Stimulated activated CD4-positive, alpha-beta T cell treated with anti-CD3 and anti-CD28 coated beads, Interleukin-1b, Interleukin-23, amount 100 ng/mL, for 1 hour (primary cell): ENCODE measurements at places on chromosomes 7 and 10.

DNA sequence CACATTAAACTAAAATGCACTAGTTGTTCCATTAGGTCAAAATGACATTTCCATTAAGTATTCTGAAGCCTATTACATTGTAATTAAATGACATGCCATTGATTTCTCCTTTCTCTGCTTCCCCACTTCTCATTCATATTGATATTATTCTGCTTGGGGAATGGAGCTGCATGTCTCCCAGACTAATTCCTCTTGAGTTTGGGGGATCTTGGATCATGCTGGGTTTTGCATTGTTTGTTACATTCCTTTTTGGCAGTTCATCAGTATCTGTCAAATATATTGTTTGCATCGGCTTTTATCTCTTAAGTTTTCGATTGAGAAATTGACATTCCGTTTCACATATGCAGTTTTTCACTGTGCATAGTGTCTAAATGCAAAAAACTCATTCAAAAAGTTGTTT is 65.1 kb upstream of the CYP26C1 start:
- DNase-seq = no peak

- DNase-seq = no peak
Observed at GRCh38 chr7:71563276-71563675, 431.3 kb downstream of the GALNT17 start.

DNA sequence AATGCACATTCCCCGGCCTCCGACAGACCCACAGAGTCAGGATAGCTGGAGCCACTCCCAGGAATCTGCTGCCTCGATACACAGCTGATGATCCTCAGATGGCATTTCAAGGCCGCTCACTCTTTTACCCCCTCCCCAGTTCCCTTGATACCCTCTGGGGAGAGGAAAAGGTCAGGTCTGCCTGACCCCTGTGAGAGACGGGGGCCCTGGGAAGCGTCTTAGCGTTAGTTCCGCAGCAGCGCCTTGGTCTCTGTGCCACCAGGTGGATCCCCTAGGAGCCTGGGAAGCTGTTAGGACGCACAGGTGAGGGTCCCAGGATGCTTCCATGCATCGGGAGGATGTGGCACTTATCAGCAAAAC is 420.5 kb upstream of the FOXK1 start:
- no peak for DNase-seq

DNA sequence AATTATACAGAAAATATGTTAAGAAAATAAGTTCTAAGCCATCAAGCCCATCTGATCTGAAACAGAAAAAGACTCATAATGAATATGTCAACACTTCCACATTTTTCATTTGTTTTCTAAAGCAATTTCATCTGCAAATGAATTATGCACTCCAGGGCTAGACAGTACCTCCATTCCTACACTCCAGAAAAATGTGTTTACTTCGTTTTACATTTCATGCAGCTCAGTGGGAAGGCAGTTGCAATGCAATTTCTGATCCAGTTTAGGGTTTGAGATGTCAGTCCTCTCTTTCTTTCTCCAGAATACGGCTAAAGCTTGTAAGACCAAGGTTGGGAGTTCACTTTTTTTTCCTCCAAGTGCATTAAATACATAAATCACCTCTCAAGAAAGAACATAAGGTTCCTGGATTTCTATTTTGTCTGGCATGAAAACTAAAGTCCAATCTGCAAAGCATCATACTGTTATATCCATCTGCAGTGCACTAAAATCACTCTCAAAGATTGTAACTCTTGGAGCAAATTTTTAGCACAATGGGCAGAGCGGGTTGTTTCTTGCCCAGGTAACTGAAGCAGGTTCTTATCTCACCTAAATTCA is 348.8 kb upstream of the C7orf33 start:
- DNase-seq = no peak

DNA sequence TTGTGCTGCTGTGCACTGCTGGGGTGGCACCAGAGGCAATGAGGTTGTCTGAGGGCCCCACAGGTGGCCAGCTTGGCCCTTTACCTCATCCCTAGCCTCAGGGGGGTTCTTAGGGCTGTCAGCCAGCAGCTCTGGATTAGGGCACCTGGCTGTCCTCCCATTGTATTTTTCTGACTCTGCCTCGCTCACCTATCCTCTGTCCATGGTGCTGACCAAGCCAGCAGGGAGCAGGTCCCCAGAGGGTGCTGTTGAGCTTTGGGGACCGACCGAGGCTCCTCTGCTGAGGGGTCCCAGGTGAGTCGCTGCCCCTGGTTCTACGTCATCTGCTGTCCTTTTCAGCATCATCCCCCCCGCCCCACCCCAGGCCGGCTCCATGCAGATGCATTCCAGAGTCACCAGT is 32.1 kb upstream of the ZNF735 start:
- DNase-seq = no peak

DNA sequence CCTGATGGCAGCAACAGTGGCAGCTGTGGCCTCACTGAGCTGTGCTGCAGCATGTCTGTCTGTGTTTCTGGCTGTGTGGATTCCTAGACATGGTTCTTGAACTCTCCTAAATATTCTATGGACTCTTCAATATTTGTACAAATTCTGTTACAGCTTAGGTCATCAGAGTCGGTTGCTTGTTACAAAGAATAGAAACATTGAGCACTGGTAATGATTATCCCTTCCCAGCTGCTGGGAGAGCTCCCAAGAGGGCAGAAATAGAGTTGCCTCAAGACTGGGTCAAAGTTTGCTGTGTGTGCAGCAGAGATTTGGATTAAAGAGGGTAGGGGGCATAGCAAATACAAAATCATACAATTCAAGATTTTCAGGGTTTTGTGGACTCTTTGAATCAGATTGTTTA is 337.1 kb upstream of the AKR1E2 start:
- no peak for DNase-seq

GRCh38 chr7:50142425-50143017 is 49.5 kb upstream of the ZPBP start:
- DNase-seq = no peak

DNA sequence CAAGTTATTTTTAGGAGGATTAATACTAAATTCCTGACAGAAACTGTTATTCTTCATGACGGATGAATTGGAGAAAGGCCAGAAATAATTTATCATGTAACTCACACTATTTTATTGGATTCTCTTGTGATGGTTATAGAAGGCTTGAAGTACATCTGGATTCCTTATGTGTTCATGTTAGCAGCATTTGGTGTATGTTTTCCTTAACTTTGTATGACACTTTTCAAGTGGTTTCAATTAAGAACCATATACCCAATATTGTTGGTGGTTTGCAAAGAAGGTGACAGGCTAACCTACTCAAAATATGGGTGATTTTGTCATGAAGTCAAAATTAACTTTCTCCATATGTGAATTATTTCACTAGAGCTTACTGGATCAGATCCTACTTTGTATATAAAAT is 532.2 kb upstream of the CNTNAP2 start:
- no peak for DNase-seq

GRCh38 chr10:119705434-119705831 is 20.4 kb upstream of the INPP5F start:
- no peak for DNase-seq

DNA sequence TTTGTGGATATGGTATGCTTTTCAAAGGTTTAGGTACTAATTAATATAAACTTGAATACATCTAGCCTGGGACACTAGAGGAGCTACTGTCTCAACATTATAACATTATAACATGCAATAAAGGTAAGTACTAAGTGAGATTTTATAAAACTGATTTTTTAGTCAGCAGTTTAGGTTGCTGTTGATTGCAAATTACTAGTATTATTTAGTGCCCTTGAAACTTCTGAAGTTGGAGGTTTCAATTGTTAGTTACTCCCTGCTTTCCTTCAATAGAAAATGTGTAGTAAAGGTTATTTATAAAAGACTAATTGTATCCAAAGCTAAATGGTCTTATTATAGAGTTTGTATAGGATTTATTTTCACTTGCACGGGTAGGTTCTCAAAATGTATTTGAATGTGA is 95.2 kb downstream of the POLL start:
- no peak for DNase-seq

DNA sequence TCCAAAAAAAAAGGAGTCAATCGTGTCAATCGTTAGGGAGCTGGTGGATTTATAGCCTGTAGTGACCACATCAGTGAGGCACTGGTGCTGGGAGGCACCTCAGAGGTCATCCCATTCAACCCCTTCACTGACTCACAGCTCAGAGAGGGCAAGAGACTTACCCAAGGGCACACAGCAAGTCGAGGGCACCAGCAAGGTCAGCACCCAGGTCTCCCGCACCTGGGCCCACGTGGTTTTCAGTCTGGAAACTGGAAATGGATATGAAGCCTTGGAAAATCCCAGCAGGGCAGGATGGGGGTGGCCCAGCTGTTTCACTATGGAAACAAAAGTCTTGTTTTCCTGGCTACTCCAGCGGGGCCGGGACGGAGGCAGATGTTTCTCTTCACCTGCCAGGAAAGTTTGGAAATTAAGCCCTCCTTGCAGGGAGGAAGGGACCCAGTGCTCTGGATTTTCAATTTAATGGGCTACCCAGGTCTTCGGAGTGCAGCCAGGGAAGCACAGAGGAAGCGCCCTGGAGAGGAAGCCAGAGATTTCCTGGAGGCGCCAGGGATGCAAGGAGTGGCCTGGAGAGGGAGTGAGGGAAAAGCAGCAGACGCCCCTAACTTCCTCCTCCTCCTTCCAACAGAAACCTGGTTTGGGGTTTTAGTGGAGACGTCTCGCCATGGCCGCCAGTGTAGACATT is 157.2 kb upstream of the TNRC18 start:
- DNase-seq = no peak

DNA sequence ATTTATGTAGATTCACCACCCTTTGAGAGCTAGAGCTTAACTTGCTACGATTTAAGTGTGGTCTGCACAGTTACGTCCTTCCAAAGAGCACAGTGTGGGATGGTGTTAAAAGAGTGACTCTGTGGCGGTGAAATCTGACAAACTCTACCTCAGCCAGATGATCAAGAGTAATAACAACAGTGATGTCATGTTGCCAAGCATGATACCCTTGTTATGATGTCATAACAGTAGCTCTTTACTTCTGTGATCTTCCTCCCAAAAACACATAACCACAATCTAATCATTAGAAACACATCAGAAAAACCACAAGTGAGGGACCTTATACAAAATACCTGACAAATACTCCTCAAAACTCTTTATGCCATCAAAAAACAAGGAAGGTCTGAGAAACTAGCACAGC is 649.3 kb downstream of the POM121L12 start:
- DNase-seq = no peak

- DNase-seq = no peak
Observed at GRCh38 chr7:151139071-151139790, 28.3 kb downstream of the GBX1 start.
